ENCODE measurements at places on chromosomes 1 and 21.

- peak; percentile 15 for DNase-seq
Observed at GRCh38 chr1:101071470-101071891, 45.9 kb upstream of the DPH5 start.

DNA sequence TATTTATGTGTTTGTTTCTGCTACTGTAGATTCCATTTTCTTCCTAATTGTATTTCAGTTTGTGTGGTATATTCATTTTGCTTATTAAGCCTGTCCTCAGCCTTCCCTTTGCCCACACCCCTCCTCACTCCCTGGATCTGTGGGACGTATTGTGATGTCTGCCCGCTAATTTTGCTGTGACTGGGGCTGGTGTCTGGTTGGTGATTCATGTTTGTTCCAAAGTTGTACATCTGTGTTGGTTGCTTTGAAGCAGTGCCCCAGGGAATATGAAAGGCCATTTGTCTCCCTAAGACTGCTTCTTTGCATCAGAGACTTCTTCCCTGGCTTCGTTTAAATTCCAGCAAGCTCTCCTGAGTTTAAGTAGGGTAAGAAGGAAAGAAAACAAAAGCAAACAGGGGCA lies 289.5 kb upstream of the SGIP1 start:
- DNase-seq, result peak; percentile 96

GRCh38 chr1:51629918-51630317 lies 13.0 kb downstream of the OSBPL9 start:
- no peak for DNase-seq

DNA sequence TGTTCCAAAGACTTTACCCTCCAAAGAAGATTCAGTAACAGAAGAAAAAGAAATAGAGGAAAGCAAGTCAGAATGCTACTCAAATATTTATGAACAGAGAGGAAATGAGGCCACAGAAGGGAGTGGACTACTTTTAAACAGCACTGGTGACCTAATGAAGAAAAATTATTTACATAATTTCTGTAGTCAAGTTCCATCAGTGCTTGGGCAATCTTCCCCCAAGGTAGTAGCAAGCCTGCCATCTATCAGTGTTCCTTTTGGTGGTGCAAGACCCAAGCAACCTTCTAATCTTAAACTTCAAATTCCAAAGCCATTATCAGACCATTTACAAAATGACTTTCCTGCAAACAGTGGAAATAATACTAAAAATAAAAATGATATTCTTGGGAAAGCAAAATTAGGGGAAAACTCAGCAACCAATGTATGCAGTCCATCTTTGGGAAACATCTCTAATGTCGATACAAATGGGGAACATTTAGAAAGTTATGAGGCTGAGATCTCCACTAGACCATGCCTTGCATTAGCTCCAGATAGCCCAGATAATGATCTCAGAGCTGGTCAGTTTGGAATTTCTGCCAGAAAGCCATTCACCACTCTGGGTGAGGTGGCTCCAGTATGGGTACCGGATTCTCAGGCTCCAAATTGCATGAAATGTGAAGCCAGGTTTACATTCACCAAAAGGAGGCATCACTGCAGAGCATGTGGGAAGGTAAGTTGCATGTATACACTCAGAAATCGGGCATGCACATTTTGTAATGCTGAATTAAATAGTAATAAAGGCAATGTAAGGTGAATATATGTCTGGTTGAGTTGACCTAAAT lies 97.2 kb downstream of the ZFYVE9 start:
- DNase-seq, result no peak

GRCh38 chr1:42157667-42158066 lies 4.5 kb downstream of the GUCA2B start:
- no peak for DNase-seq

DNA sequence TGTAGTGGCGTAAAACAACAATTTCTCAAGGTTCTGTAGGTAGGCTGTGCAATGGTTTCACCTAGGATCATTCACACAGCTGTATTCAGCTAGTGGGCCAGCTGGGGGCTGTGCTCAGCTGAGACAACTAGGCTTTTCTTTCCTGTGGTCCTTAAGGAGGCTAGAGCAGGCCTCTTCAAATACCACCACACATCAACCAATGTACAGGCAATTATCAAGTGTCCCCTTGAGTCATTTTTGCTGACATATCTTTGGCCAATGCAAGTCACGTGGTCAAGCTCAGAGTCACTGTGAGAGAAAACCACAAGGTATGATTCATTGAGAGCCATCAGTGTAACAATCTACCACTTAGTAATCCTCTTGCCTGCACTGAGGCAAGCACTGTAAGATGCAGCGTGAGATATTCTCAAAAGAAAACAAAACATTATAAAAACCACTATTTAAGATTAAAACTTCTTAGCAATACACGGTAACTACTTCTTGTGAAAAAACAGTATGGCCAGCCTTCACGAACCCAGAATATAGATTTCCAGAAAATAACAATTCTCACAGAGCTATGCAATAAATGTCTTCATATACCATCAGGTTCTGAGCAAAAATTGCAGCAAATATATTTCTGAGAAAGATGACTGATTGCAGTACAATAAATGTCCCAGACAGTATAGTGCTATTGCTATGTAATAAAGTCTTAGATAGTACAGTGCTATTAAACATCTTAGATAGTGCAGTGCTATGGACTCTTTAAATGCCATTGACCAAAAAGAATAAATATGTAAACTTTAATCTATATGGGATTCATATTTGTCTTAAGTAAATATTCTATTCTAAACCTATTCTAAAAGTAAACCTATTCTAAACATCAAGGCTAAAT lies 55.3 kb downstream of the NME7 start:
- peak; percentile 78 for DNase-seq

DNA sequence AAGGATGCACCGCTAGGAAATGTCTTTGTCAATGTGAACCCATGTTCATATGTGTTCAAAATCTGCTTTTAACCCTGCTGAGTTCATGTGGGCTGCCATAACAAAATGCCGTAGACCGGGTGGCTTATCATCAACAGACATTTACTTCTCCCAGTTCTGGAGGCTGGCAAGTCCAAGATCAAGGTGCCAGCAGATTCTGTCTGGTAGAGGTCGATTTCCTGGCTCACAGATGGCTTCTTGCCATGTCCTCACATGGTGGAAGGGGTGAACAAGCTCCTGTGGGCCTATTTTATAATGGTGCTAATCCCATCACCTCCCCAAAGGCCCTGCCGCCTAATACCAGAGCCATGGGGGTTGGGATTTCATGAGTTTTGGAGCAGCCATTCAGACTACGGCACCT lies 4.6 kb upstream of the CDCP2 start:
- DNase-seq, result no peak

- DNase-seq, result no peak
Observed at GRCh38 chr21:35309316-35309715, 260.2 kb upstream of the RUNX1 start.
